ENCODE measurements at places on chromosomes 5 and 9.

- no peak for DNase-seq
Measured at GRCh38 chr9:119873877-119874276, 504.6 kb upstream of the BRINP1 start.

DNA sequence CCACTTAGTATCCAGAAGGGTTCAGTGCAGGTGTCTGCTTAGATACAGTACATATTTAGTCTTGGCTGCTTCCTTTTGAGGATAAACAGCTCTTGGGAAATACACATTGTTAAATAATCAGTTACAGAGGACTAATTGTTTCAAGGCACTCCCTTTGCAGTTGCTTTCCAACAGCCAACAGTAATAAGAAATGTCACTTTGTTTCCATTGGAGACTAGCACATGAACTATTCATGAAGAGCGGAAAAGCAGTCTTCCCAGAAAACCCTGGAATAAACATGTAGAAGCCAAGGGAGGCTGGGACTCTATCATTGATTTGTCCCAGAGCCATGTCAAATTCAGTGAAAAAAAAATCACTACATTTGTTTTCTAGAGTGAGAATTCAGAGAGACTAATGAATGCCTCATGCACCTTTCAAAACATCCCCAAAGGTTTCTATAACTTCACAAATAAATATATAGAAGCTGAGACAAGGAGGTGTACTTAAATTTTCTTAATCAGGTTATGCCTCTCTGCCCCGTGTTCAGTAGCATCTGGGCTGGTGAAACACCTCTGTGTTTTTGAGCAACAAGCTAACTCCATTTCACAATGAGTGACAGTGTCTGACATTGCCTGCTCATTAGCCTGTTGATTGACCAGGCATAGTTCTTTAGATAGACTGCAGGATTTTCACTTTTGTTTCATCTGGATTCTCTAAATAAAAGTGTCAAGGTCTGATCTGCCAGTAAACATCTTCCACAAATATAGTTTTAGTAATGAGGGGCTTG lies 271.5 kb downstream of the ARRDC3 start:
- no peak for DNase-seq

DNA sequence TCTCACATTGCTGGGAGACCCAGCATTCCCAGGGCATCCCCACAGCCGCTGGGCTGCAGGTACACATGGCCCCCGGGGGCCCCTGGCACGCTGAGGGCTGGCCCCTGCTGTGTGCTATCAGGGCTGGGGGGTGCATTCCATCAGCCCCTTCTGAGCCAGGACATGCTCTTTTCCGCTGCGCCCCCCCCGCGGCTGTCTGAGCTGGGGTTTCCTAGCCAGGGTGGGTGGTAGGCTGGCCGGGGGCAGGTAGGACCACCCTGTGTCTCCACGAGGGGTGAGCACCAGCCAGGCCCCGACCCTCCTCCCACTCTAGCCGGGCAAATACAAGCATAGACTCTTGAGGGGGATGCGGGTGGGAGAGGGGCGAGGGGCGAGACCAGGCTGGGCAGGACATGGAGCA lies 58.1 kb upstream of the FCN2 start:
- DNase-seq: no peak

DNA sequence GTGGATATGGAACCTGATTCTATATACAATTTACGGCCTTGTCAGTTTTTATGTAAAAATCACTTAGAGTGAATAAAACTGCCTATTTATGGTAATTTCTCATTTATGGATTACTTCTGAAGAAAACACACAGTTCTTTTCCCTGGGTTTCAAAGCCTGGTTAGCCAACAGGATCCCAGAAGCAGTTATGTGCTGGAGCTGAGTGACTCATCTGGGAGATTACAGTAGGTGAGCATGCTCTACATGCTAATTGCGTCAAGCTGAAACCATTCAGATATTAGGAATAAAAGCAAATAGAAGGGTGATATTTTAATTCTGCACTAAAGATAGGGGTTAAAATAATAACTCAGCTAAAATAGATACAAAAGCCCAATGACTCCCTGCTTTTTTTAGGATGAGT lies 47.8 kb downstream of the PDE4D start:
- no peak for DNase-seq

DNA sequence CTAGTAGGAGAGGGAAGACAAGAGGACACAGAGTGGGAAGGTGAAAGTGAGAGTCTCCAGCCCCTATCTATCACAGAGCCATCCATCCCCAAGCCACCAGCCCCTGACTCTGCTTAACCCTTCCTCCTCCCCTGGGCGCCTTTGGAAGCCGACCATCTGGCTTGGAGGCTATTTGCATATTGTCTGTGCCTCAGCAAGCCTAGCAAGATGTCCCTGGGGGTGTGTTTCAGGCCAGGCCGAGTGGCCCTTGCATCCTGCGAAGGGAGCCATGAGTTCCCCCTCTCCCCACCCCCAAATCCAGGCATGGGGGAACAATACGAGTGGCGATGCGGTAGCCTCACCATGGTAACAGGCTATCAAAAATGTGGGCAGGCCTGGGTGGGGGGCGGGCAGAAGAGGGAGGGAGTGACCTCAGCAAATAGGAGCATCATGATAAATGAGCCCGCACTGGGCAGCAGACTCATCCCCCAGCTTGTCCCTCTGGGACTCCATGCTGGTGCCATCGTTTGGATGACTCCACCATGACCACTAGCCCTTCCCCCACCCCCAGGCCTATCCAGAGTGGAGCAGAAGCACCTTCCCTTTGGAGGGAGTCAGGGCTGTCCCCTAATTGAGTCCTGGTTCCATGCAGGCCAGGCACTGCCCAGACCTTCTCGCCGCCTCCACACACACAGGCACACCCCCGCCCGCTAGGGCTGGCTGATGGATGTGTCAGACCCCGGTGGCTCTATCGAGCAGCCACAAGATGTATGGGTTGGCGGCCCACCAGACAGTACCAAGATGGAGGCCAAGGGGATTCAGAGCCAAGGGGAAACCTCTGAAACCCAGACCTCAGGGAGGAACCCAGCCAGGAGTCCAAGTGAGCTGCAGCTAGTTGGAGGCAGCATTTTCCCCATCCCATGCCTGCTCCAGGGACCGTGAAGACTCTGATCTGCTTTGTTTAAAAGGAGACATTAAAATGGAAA lies 14.6 kb downstream of the URM1 start:
- DNase-seq: no peak

- no peak for DNase-seq
Measured at GRCh38 chr9:106897236-106897635, 34.3 kb downstream of the ZNF462 start.

GRCh38 chr9:38088006-38088925 lies 19.2 kb upstream of the SHB start:
- DNase-seq: no peak

DNA sequence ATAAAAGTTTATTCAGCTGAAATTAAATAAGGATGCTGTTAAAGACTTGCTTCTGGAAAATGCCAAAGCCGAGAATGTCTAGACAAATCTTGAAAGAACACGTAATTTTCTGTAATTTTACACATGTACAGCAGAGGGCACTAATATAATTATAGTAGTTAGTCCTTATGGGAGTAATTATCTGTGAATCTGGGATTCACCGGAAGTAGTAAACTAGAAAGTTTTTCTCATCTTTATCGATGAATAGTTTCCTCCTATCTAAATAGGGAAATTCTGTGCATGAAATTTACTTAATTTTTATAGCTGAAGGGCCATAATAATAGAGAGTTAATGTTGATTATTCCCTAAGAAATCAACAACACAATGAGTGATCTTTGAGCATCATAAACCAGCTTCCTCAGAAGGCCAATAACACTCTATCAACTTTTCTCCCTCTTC lies 18.4 kb upstream of the CNTLN start:
- no peak for DNase-seq

GRCh38 chr5:42656651-42657015 lies 100.0 kb upstream of the CCDC152 start:
- no peak for DNase-seq

DNA sequence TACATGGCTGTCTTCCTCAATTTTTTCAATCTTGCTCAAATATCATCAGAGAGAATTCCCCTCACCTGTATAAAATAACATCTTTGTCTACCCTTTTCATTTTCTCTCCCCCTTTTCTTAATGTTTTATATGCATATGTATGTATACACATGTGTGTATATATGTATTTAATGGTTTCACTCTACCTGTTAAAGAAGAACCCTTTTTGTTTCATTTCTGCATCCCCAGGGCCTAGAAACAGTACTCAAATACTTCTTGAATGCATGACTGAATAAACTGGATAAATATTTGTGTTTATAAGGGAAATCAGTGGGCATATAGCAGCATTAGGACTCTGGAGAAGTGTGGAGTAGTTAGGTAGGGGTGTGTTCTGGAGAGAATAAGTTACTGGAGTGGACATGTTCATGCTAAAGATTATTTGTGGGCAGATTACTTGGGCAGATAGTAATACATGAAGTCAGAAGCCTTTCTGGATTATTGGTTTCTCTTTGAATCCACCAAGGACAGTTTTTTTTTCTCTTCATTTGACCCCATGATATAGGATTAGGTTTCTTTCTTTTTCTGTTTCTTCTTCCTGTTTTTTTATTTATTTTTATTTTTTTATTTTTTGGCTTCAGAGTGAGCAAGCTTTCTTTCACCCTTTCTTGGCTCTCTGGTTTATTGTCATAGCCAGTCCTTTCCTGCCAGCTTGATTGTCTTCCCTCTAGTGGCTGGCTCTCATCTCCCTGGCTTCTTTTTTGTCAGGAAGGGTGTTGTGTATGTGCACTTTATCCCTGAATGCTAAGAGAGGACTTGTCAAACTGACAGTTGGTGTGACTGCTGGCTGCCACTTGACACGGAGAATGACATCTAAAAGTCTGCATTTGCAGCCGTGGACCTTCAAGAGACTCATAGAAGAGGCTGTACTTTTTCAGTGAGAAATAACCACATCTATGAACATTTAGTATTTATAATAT lies 89.3 kb downstream of the ZCCHC7 start:
- DNase-seq: no peak

DNA sequence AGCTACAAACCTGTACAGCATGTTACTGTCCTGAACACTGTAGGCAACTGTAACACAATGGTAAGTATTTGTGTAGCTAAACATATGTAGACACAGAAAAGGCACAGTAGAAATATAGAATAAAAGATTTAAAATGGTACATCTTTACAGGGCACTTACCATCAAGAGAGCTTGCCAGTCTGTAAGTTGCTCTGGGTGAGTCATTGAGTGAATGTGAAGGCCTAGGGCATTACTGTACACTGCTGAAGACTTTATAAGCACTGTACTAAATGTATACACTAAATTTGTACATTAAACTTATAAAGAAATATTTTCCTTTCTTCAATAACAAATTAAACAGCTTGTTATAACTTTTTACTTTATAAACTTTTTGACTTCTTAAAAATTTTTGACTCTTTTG lies 20.5 kb downstream of the ADRB2 start:
- no peak for DNase-seq

DNA sequence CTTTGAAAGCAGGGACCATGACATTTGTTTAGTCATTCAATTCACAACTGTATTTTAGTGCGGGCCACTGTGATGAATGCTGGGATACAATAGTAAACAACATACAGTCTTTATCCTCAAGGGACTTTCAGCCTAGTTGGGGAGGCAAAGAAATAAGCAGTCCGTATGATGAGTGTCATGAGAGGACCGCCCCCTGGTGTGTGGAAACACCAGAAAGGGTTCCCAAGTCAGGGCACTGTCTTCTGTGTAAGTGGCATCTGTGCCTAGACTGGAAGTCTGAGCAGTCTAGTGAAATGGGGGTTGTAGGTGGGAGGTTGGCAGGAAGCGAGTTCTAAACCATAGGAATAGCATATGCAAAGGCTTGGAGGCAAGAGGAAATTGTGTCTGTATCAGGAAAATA lies 6.8 kb downstream of the C9orf43 start:
- no peak for DNase-seq

DNA sequence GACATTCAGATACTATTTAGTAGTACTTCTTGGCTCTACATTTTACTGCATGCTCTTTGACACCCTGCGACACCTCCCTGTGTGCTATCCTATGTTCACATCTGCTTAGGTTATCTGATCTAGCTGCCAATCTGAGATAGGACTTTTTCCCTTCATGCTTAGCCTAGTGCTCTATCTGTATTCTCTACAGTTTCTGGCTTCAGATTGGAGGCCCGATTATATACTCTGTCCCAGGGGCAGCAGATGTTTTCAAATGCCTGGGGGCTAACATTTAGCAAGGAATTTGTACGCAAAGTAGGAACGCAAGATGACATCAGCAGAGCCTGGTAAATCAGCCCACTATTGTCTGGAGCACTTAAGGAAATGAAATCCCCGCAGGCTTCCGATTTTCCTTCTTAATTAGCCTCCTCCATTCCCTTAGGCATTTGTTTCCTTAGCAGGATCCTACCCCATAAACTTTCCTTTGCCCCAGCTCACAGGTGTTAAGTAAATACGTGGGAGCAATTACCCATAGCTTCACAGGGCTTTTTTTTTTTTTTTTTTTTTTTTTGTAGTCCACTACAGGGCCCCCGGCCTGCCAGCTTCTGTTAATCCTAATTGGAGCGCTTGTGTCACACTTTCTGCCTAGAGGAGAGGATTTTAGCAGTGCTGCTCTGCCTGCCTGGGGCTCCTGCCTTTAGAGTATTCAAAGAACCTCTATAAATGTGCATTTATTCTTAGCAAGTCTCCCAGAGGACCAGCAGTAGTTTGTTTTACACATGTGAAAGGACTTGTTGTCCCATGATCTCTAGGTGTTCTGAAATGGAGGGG lies 61.1 kb upstream of the LPAR1 start:
- DNase-seq: no peak

DNA sequence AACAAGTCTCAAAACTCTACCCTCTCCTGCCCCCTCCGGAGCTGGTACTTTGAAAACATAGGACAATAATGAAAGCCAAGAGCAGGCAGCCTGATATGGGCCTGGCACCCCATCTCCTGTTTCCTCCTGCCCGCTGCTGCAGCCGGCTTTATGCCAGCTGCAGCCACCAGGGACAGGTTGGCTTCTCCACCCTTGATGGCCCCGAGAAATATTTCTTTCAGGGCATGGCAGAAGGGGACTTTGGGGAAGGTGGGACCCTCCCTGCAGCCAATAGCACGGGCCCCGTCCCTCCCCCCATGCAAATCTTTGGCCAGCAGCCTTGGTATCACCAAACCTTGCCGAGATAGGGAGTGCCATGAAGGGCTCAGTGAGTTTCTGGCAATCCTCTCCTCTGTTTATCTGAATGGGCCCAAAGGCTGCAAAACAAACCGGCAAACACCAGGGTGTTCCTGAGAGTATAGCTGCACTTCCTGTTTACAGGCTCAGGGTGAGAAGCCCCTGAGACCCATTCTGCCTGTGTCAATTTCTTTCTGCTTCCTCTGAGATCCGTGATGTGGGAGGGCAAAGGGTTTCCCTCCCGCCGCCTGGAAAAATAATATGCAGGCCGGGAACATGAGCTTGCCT lies 73.4 kb upstream of the BOD1 start:
- DNase-seq: no peak

- no peak for DNase-seq
Measured at GRCh38 chr9:79325501-79325900, 246.3 kb upstream of the TLE4 start.

- no peak for DNase-seq
Measured at GRCh38 chr9:35060548-35061207, 11.7 kb downstream of the VCP start.

All from left renal cortex interstitium (tissue), 4 donors.